Esophagus muscularis mucosa (tissue), 4 donors: ENCODE measurements at places on chromosomes 13 and 19. TPM values are rescaled to one million over a fixed set of nuclear protein-coding genes. Genes with fewer than 3 reads are reported as not detected.

DNA sequence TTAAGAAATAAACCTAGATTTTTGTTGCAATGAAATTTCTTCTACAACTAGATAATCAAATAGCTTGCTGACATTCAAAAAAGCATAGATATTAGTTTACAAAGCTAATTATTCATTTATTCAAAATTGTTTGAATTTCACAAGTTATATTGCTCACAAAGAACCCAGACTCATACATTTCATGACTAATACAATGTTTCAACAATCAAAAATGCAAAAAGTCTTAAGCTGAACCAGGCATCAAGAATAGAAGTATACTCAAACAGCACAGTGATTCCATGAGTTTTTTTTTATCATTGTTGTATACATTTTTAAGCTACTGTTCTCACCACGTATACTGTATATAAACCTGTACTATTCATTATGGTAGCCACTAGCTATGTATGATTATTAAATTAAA is 51.0 kb downstream of the DIAPH3 start:
- H3K36me3 ChIP-seq: no peaks in the 10 kb centered on the region
- H3K27ac ChIP-seq: no peak overlapping the region
- no peaks in the 10 kb centered on the region for H3K4me1 ChIP-seq
- no peaks in the 10 kb centered on the region for H3K27me3 ChIP-seq
- H3K4me3 ChIP-seq: no peak overlapping the region

GRCh38 chr19:13162724-13163608 is 12.8 kb downstream of the IER2 start:
- H3K27ac ChIP-seq: peak overlapping the region; percentile 96
- H3K27me3 ChIP-seq: no peaks in the 10 kb centered on the region
- DNase-seq: peak; percentile 99
- peak overlapping the region; percentile 47 for H3K4me3 ChIP-seq
- H3K36me3 ChIP-seq: no peaks in the 10 kb centered on the region

DNA sequence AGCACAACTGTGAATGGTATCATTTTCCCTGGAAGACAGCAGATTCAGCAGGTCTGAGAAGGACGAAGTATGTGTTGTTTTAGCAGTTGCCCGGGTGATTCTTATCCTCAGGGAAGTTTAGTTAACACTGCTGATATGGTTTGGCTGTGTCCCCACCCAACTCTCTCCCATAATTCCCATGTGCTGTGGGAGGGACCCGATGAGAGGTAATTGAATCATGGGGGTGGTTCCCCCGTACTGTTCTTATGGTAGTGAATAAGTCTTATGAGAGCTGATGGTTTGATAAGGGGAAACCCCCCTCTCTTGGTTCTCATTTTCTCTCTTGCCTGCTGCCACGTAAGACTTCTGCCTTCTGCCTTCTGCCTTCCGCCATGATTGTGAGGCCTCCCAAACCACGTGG is 81.0 kb upstream of the UBAC2 start:
- no peak overlapping the region for H3K4me3 ChIP-seq
- H3K27ac ChIP-seq: no peak overlapping the region

GRCh38 chr13:111005808-111006505 is 91.1 kb upstream of the ANKRD10 start:
- no peak for DNase-seq
- peak overlapping the region; percentile 9 for H3K4me3 ChIP-seq
- H3K27ac ChIP-seq: peak overlapping the region; percentile 89
- no peaks in the 10 kb centered on the region for H3K36me3 ChIP-seq
- peaks cover 22% of the 10 kb centered on the region for H3K4me1 ChIP-seq

GRCh38 chr13:90055121-90055520 is 1292.4 kb upstream of the MIR17HG start:
- H3K36me3 ChIP-seq: no peaks in the 10 kb centered on the region
- no peak overlapping the region for H3K27ac ChIP-seq
- no peak for DNase-seq

DNA sequence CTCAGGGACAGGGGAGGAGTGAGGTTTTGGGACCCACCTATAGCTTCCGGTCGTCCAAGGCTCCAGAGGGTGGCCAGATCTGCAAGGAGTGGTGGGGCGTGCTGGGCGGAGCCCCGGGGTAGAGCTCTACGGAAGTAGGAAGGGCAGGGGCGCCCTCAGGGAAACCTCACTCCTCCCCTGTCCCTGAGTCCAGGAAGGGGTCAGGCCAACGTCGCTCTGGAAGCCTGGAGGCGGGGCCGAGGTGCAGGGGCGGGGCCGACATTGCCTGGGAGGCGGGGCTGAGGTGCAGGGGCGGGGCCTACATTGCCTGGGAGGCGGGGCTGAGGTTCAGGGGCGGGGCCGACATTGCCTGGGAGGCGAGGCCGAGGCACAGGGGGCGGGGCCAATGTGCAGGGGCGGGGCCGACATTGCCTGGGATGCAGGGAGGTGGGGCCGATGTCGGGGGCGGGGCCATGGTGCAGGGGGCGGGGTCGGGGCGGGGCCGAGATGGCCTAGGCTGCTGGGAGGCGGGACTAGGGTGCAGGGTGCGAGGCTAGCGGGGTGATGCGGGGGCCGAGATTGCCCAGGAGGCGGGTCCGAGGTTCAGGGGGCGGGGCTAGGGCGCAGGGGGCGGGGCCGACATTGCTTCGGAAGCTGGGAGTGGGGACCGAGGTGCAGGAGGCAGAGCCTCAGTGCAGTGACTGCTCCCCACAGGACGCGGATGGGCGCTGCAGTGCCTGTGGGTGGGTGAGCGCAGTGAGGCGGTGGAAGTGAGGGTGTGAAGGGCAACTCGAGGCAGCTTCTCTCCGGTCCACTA is 4.9 kb upstream of the PALM start:
- no peak for DNase-seq
- H3K4me1 ChIP-seq: peaks cover 37% of the 10 kb centered on the region
- H3K27me3 ChIP-seq: no peaks in the 10 kb centered on the region
- peak overlapping the region; percentile 48 for H3K4me3 ChIP-seq

DNA sequence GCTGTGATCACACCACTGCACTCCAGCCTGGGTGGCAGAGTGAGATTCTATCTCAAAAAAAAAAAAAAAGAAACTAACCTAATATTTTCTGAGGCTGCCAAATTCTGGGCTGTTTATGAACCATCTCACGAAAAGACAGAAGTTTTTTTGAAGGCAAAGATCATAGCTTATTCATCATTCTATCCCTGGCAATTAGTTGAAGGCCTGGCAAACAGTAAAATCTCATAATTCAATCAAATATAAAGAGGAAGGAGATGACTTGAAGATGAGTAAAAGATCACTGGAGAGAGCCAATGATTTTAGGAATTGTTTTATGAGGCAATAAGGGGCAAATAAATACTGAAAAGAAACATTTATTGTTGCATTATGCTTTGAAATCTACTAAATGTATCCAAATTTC is 216.5 kb downstream of the DCLK1 start:
- no peaks in the 10 kb centered on the region for H3K4me1 ChIP-seq
- no peak for DNase-seq
- no peaks in the 10 kb centered on the region for H3K27me3 ChIP-seq
- no peak overlapping the region for H3K4me3 ChIP-seq
- no peaks in the 10 kb centered on the region for H3K36me3 ChIP-seq
- H3K27ac ChIP-seq: no peak overlapping the region

DNA sequence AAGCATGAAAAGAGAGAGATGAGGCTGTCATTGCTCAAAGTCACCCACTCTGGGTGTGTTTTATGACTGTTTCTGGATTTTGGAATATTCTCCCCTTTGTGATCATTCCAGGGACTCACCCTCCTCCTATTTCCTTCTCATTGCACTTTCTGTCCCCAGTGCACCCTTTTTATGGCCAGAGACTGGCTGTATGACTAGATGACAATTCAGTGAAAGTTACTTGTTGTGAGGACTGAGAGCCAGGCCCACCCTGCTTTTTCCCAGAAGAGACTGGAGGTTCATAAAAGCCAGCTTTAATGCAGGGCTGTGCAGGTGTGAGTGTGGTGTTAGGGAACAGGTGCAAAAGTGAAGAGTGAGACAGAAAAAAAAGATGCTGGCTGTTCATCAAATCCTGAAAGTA is 17.3 kb downstream of the CEACAM7 start:
- DNase-seq: no peak
- H3K27ac ChIP-seq: no peak overlapping the region
- no peaks in the 10 kb centered on the region for H3K36me3 ChIP-seq
- H3K4me3 ChIP-seq: no peak overlapping the region

Gene ZNF132
- total RNA-seq: 4.7 TPM

Gene UNC13A
- total RNA-seq: 0.19 TPM

- DNase-seq: no peak
- H3K36me3 ChIP-seq: no peaks in the 10 kb centered on the region
- H3K27me3 ChIP-seq: no peaks in the 10 kb centered on the region
- no peak overlapping the region for H3K4me3 ChIP-seq
Measured at GRCh38 chr19:51551673-51552432, 19.2 kb upstream of the ZNF175 start.

DNA sequence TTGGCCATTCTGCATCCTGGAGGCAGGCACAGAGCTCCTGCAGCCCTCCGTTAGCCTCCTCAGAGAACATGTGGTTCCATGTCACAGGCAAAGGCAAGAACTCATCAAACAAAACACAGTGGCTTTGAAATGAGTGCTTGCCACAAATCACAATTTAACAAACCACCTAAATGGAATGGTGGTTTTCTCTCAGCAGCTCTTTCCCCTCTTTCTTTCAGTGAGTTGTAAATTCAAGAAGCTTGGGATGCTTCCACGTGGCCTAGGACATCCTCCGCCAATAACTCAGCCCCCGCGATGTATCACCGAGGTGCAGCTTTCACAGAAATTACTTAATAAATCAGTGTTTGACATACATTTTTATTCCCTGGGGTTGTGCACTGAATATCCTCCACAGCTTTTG is 65.4 kb upstream of the RFC3 start:
- DNase-seq: no peak
- no peaks in the 10 kb centered on the region for H3K27me3 ChIP-seq
- no peak overlapping the region for H3K4me3 ChIP-seq
- no peaks in the 10 kb centered on the region for H3K36me3 ChIP-seq
- no peak overlapping the region for H3K27ac ChIP-seq

DNA sequence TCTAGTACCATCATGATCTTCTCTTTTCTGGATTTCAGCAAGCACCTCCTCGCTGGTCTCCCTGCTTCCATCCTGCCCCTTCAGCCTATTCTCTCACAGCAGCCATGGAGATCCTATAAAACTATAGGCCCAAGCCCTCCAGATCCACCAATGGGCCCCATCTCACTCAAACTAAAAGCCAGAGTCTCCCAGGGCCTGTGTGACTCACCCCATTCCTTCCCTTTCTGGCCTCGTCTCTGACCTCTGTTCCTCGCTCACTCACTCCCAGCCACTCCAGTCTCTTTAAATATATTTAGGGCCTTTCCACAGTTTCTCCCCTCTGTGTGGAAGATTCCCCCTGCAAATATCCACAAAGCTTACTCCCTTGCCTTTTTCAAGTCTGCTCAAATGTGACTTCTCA is 89.7 kb downstream of the HSPH1 start:
- no peaks in the 10 kb centered on the region for H3K4me1 ChIP-seq
- H3K27ac ChIP-seq: no peak overlapping the region
- DNase-seq: no peak
- H3K27me3 ChIP-seq: no peaks in the 10 kb centered on the region
- no peaks in the 10 kb centered on the region for H3K36me3 ChIP-seq

GRCh38 chr19:30920222-30920621 is 429.0 kb downstream of the TSHZ3 start:
- H3K4me1 ChIP-seq: no peaks in the 10 kb centered on the region
- no peaks in the 10 kb centered on the region for H3K36me3 ChIP-seq
- no peak overlapping the region for H3K4me3 ChIP-seq
- H3K27me3 ChIP-seq: no peaks in the 10 kb centered on the region
- H3K27ac ChIP-seq: no peak overlapping the region

- H3K27ac ChIP-seq: no peak overlapping the region
- no peak for DNase-seq
- no peak overlapping the region for H3K4me3 ChIP-seq
- H3K36me3 ChIP-seq: no peaks in the 10 kb centered on the region
Measured at GRCh38 chr13:110001670-110002275, 215.4 kb upstream of the IRS2 start.
